CD4-positive, alpha-beta T cell (primary cell): ENCODE measurements at places on chromosomes 3 and 15.

- no peak for DNase-seq
These were observed 111.6 kb upstream of the TBL1XR1 start for GRCh38 chr3:177308911-177309310.

DNA sequence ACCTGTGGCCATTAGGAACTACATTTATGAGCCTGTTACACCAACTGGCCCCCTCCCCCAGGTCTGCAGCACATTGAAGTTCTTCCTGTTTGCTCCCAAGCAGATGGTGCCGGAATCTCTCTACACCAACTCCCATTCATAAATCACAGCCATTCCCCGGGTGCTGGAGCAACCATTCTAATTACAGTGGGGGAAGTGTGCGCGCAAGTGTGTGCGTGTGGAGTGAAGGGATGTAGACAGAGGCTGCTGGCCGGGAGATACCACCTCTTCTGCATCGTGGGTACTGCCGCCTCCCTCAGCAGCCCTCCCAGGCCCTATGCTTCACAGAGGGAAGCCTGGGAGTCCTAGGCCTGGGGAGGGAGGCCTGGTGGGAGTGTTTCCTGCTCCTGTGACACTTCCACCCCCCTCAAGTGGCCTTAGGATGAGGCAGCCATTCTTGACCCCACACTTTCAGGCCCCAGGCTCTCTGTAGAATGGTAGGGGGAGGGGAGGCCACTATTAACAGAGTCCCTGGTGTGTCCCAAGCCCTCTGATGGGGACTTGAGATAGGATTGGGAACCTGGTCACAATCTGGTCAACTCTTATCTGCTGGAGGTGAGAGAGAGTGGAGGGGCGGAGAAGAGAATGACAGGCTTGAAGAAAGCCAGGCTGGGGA lies 69.1 kb downstream of the MAGEF1 start:
- no peak for DNase-seq

GRCh38 chr15:68271854-68272471 lies 5.6 kb upstream of the FEM1B start:
- no peak for DNase-seq

- no peak for DNase-seq
These were observed 98.5 kb upstream of the MME start for GRCh38 chr3:154981664-154982063.

GRCh38 chr3:31027914-31028313 lies 133.5 kb upstream of the GADL1 start:
- no peak for DNase-seq

DNA sequence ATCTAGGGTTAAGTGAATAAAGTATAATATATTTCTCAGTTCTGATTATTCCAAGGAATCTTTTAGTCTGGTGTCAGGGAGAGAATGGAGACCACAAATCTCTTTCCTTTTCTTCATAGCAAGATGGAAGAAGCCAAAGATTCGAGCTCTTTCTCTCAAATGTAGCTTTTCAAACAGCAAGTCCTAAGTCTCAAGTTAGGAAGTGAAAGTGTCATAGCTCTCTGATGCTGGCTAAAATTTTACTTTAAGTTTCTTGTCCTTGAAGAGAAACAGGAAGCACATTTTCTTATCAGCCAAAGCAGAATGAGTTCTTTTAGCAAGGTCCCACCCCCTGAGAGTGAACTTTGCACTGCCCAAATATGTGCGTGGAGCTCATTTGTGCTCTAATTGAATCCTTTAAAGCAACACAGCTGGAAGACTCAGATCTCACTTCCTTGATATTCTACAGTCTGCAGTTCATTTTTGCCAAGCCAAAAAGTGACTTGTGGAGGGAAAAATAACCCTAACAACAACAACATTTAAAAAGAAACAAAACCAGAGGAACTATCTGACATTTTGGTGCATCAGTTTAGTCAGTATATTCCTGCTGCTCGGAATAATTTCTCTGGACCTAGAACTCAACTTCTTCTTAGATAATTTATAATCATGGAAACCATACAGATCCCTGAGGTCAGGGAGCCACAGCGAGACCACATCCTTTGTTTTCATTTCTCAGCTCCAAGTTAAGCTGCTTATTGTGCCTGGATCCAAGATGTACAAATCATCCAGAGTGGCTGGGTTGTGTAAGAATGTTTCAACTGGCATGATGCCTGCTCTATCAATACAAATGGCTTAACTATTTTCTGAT lies 238.7 kb upstream of the P2RY1 start:
- DNase-seq = no peak

GRCh38 chr15:35557544-35557943 lies 11.6 kb upstream of the DPH6 start:
- no peak for DNase-seq

GRCh38 chr15:88756521-88756920 lies 46.7 kb upstream of the ACAN start:
- no peak for DNase-seq

- no peak for DNase-seq
These were observed 158.6 kb downstream of the THSD4 start for GRCh38 chr15:71273731-71274447.

- DNase-seq = no peak
These were observed 440.7 kb upstream of the THBS1 start for GRCh38 chr15:39140060-39140604.

DNA sequence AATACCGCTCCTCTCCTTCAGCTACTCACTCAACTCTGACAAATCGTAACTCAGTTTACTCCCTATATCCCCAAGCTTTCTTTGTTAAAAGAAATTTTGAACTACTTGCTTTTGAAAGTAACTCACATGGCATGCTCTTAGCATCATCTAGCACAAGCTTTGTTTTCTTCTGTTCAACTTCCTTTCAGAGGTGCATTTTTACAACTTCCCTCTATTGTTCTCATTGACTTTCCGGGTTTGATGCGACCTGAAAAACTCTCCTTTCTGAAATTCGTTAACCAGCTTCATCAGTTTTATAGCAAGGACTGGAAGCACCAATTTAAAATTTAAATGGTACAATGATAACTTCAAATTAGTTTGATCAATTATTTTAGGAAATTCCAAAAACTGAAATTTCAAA lies 629.5 kb upstream of the TGFBR2 start:
- DNase-seq = no peak

DNA sequence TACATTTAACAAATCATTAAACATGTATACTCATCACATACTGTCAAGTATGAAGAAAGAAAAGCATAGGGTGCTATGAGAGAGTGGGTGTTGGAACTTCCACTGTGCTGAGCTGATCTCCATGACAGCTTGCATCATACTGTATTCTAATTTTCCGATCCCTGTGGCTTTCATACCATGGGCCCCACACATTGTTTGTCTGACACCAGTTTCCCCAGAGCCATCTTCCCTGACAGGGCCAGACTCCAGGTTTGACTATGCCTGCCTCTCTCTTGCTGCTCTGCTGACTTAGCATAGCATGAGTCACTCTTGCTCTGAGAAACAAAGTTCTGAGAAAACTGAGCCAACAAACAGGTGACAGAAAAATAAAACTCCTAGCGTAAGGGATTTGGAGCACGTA lies 37.0 kb upstream of the CASR start:
- no peak for DNase-seq

- DNase-seq = no peak
These were observed 515.9 kb upstream of the DPPA4 start for GRCh38 chr3:109853077-109853731.

DNA sequence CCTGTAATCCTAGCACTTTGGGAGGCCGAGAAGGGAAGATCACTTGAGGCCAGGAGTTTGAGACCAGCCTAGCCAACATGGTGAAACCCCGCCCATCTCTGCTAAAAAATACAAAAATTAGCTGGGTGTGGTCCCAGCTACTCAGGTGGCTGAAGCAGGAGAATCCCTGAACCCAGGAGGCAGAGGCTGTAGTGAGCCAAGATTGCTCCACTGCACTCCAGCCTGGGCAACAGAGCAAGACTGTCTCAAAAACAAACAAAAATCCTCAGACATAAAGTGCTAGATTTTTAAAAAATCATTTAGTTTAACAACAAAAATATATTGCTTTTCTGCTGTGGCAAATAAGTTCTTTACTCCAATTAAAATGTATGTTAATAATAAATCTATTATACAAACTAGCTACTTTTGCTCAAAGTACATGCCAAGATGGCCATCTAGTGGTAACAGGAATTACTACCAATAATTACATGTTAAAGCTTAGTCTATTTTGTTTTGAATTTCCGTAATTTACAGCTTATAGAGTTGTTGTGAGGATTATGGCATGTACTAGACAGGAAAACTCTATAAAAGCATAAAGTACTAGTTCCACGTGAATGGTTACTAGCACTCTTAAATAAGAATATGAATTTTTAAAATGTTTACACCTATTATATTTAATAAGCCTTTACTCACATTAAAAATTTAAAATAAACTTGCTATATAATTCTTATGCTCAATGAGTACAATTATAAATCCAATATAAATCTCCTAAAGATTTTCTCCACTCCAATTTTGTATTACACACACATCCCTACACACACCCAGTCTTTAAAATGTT lies 39.0 kb downstream of the GABPB1 start:
- no peak for DNase-seq
